ENCODE measurements at places on chromosomes 5 and 9.

- DNase-seq, result no peak
Observed at GRCh38 chr9:136079211-136079915, 15.7 kb downstream of the NACC2 start.

DNA sequence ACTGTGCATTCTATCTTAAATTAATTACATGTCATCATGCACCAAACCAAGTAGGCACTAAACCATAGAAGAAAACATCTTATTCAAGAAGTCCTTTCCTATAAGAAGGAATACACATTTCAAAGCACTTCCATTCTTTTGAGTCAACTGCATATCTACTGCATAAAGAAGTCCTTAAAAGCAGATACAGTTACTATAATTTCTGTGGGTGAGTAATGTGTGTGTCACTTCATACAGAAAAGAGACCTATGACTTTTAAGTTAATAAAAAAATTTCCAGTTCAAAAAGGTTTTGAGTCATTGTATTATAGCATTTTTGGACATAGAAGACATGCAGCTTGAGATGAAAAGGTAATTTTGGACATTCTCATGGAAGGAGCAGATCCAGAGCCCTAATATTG is 125.0 kb downstream of the DTWD2 start:
- no peak for DNase-seq

DNA sequence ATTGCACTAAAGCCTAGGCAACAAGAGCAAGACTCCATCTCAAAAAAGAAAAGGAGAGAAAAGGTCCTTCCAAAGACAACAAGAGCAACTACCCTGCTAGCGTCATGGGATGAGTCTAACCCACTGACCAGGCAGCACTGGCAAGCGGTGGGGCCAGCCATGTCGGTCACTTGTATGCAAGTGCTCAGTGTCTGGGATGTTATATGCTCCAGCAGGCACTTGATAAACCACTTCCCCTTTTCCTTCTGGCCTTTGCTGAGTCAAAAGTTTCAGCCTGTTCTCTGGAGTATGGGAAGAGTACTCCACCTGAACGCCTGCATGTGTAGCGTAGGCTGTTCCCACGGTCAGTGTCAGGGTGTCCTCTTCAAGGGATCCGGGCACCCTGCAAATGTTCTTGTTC is 9.2 kb upstream of the MXD3 start:
- DNase-seq, result no peak

GRCh38 chr9:116574027-116574679 is 113.0 kb upstream of the TRIM32 start:
- DNase-seq, result no peak

- DNase-seq, result no peak
Observed at GRCh38 chr5:53151713-53152458, 42.3 kb upstream of the MOCS2 start.

Measured in stimulated activated naive CD8-positive, alpha-beta T cell treated with anti-CD3 and anti-CD28 coated beads, Interleukin-15, amount 100 ng/mL, for 72 hours (primary cell).